ENCODE measurements at places on chromosomes 6 and 20.

DNA sequence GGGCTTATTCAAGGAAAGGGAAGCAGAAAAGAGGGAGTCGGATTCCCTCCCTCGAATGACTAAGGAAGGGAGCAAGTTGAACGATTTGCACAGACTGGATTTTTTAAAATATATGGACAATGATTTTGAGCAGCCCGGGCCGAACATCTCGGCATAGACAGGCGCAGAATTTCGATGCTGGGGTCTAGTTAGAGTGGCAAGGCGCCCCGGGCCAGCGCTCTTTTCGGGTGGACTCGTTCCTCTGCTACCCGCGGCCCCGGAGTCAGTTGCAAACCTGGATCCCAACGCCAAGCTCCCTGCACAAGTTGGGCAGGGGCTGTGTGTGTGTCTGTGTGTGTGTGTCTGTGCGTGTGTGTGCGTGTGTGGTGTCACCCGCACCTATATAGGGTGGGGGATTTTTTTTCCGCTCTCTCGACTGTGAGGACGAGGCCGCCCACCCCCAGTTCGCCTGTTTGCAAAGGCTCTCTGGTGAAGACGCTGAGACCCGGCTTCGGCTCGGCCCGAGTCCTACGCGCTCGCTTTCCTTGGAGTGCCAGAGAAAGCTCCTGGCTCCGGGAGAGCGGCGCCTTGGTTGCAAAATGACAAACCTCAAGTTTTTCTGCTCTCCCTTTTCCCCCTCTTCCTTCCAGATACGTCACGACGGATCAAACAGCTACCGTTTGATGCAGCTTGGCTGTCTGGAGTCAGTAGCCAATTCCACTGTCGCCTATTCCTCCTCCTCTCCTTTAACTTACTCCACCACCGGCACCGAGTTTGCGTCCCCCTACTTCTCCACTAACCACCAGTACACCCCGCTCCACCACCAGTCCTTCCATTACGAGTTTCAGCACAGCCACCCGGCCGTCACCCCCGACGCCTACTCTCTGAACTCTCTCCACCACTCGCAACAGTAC, 1.4 kb downstream of the TFAP2D start:
- no peak for DNase-seq

DNA sequence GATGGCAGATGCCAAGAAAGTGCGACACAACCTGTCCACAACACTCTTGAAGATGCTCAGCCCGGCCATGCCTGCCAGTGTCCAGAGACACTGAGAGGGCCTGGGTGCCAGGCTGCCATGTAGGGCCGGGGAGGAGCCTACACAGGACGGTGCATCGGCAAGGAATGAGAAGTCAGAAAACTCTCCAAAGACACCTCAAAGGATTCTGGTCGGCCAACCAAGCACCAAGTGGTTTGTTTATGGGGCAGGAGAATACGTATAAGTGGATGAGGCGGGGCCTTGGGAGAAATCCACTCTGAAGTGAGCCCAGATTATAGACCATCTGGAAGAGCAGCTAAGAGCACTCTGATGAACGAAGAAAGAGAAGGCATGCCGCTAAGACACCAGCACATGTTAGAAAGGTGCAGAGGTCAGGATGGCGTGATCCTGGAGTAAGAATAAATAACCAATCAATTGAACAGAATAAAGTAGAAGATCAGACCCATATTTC, 120.7 kb upstream of the FOXQ1 start:
- no peak for DNase-seq

DNA sequence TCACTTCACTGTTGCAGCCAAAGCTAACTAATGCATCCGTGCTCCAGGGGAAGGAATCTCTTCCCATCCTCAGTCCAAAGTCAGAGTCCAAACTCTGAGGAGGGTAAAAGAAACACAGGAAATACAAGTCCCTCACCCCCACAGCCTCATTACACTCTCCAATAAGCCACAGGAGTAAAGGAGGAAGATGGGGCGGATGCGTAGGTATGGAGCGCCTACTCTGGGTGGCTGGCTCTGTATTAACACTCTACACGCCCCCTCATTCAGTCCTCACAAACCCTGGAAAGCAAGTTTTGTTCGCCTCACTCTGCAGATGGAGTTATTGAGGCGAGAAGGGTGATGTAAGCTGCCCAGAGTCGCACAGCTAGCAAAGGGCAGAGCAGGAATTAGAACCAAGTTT, 242.9 kb downstream of the NRN1 start:
- no peak for DNase-seq

- no peak for DNase-seq
Measured at GRCh38 chr6:43024436-43024835, 3.0 kb downstream of the RRP36 start.

DNA sequence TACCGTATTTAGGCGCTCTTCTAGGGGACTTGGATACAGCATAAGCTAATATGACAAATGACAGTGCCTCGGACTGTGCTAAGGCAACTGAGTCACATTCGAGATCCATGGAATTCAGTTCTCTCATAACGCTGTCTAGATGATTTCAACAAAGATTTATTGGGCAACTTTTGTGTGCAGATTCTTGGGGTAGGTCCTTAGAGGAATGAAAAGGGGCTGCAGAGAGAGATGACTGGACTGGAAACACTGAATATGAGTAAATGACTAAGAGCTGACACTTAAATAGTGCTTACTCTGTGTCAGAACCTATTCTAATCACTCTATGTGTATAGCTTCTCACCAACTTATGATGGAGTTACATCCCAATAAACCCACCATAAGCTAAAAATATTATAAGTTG, 36.4 kb upstream of the MARCKS start:
- no peak for DNase-seq

DNA sequence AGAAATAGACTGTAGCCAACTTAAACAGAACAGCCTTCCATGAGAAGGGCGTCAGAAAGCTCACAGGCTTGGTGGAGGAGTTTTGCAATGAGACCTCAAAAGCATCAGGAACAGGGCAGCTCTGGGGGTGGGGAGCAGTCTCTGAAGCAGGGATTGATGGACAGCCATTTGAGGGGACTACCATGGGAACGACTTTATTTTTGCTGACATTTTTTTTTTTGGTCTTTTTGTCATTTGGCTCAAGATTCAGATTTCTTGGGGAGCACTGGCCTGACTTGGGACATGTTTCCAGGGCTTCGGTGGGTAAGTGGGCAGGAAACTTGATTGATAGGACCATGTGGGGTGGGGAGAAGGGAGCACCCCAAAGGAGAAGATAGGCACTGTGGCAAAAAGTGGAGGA, 32.1 kb upstream of the SCP2D1 start:
- no peak for DNase-seq

DNA sequence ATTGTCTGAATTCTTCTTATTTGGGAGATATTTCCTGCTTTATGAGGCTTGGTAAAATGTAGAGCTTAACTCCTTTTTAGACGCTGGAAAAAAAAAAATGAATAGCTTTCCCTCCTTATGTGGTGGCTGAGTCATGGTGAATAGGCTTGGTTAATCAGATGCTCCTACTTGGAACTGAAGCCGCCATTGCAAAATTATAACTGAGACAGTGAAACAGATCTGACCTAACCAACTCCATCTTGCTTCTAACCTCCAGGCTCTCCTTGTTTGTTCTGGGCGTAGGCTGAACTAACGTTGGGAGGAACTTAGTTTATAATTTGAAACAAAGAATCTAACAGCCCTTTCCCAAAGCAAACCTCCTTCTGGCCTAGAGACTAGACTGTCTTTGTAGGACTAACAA, 43.2 kb upstream of the PLCB4 start:
- no peak for DNase-seq

DNA sequence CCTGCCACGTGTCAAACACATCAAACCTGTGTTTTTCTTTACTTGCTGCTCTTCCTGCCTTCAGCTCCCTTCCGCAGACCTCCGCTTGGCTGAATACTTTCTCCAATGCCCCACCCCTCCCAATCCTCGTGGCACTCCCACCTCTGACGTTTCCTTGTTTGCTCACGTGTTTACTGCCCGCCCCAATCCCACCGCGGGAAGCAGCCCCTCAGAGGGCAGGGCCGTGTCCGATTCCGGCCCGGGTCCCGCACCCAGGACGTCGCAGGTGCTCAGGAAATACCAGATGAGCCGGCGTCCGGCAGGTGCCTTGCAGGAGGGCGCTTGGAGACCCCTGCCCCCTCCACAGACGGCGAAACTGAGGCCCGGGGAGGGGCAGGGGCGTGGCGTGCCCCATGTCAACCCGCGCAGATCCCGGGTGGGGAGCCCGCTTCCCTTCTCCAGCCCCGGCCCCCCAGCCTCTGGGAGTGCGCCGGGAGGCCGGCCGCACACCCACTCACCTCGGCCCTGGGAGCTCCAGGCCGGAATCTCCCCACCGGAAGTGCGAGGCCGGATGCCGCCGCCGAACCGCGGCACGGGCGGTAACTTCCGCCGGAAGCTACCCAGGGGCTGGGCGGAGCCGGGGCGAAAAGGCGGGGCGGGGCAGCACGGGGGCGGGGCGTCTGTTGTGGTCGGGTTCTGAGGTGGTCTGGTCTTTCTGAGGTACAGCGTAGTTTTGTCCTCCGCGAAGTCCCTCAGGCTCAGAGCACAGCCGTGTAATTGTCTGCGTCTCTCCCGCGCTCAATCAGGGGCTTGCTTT, 42.3 kb downstream of the ELMO2 start:
- peak; percentile 76 for DNase-seq

GRCh38 chr6:124738482-124738881, 223.8 kb upstream of the RNF217 start:
- DNase-seq, result no peak

DNA sequence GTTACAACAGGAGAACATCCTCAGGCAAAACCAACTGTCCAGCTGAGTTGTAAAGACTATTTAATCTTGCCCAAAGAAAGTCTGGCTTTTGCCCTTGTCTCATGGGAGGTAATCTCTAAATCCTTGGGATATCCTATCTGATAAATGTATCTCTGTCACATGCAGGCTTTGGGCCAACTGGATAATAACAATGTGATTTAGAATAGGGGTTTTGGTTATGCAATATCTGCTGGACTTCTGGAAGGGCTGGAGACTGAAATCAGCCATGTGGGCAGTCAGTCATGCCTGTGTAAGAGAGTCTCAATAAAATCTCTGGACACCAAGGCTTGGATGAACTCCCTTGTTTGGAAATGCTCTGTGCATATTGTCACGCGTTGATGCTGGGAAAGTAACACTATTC, 56.3 kb upstream of the PRL start:
- no peak for DNase-seq

GRCh38 chr20:37615340-37616109, 78.3 kb upstream of the CTNNBL1 start:
- DNase-seq, result no peak

- no peak for DNase-seq
Measured at GRCh38 chr20:58224974-58225373, 3.5 kb downstream of the ANKRD60 start.

DNA sequence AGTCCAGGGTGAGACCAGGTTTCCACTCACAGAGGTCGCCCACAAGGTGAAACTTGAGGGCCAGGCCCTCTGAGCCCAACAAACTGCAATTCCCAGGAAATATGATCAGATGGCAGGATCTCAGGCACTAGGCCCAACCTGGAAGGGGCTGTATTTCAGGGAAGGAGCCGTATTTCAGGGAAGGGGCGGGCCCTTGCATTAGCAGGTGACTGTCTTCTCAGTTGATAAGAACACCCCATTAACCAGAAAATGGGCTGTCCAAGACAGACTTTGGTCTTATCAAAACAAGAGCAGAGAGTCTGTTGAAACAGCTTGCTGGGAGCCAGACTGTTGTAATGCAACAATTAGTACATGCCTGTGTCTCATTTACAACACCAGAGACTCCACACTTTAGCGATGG, 10.9 kb upstream of the BNIP5 start:
- no peak for DNase-seq

DNA sequence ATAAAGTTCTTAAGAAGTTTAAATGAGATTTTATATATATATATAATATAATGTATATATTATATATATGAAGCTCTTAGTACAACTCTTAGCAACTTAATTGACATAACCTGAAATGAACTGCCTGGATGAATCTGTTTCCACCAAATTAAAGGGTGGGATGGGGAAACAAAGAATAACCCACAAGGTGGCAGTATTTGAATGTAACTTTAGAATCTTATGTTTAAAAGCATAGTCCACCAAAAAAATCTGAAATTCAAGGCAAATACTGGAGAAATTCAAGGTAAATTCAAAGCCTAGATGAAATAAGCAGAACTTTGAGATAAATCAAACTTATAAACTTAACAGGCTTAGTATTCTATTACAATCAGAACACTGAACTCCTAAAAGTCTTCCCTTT, 4.4 kb upstream of the IBTK start:
- DNase-seq, result no peak

- DNase-seq, result no peak
Measured at GRCh38 chr20:49476016-49476355, 6.5 kb downstream of the KCNB1 start.
